ENCODE measurements at places on chromosomes 5 and 9. TPM values are rescaled to one million over a fixed set of nuclear protein-coding genes. Genes with fewer than 3 reads are reported as not detected.

Gene LCNL1
- polyA plus RNA-seq = 0.55 TPM

Gene DBH
- not detected for polyA plus RNA-seq

Gene PLEKHG4B
- polyA plus RNA-seq = 0.16 TPM

Gene ZNF484
- polyA plus RNA-seq = 0.65 TPM

Gene TXNDC15
- 25.6 TPM for polyA plus RNA-seq

Gene TAF11L4
- polyA plus RNA-seq = not detected

Gene BTNL8
- 0.06 TPM for polyA plus RNA-seq

Gene PKD2L2
- 0.02 TPM for polyA plus RNA-seq

Gene LECT2
- not detected for polyA plus RNA-seq

Gene PPP3R2
- polyA plus RNA-seq = not detected

Gene FRMD3
- polyA plus RNA-seq = 0.26 TPM

Gene STING1
- 18.5 TPM for polyA plus RNA-seq

Gene NDOR1
- polyA plus RNA-seq = 12.2 TPM

Gene C9orf43
- 0.20 TPM for polyA plus RNA-seq

Gene SLC6A18
- not detected for polyA plus RNA-seq

Gene FASTKD3
- 8.0 TPM for polyA plus RNA-seq

Gene CATSPER3
- 0.34 TPM for polyA plus RNA-seq

Gene HSPA4
- 103 TPM for polyA plus RNA-seq

Gene SLCO4C1
- polyA plus RNA-seq = 0.04 TPM

Gene SLC24A2
- not detected for polyA plus RNA-seq

Gene NADK2
- 5.0 TPM for polyA plus RNA-seq

Gene C7
- 30.5 TPM for polyA plus RNA-seq

Gene FOXD4L4
- 0.08 TPM for polyA plus RNA-seq

Gene PARP8
- polyA plus RNA-seq = 5.6 TPM

Gene SLC45A2
- not detected for polyA plus RNA-seq

Gene TAF11L10
- polyA plus RNA-seq = not detected

Gene PCDHA10
- polyA plus RNA-seq = 0.02 TPM

Gene TAS2R1
- not detected for polyA plus RNA-seq

Gene ADAMTS19
- polyA plus RNA-seq = 0.02 TPM

Gene WDR38
- polyA plus RNA-seq = not detected

Gene SWI5
- 16.9 TPM for polyA plus RNA-seq

Gene ACTBL2
- not detected for polyA plus RNA-seq

Gene KDM3B
- 20.7 TPM for polyA plus RNA-seq

Gene MYOT
- polyA plus RNA-seq = 0.74 TPM

Gene MSX2
- 0.55 TPM for polyA plus RNA-seq

Gene GRIN1
- polyA plus RNA-seq = 0.06 TPM

Gene HEMGN
- not detected for polyA plus RNA-seq

Gene SPATA31C1
- polyA plus RNA-seq = not detected

Gene S100Z
- polyA plus RNA-seq = 0.02 TPM

Gene LCN6
- polyA plus RNA-seq = 14.4 TPM

Gene DPM2
- 28.2 TPM for polyA plus RNA-seq

Gene CCNO
- polyA plus RNA-seq = 1.2 TPM

Gene SNCB
- not detected for polyA plus RNA-seq

Gene LURAP1L
- polyA plus RNA-seq = 3.1 TPM

Gene CMYA5
- polyA plus RNA-seq = 0.55 TPM

Gene SPEF2
- 0.69 TPM for polyA plus RNA-seq

Gene FLT4
- polyA plus RNA-seq = 2.8 TPM

Gene NUTM2G
- polyA plus RNA-seq = not detected

Gene GRXCR2
- polyA plus RNA-seq = 0.02 TPM

Gene SPINK6
- polyA plus RNA-seq = 0.59 TPM

Gene SPATA31A3
- not detected for polyA plus RNA-seq

Gene DOCK2
- 0.86 TPM for polyA plus RNA-seq

Gene IFT74
- 5.5 TPM for polyA plus RNA-seq

Measured in esophagus (tissue), 2 donors.